ENCODE measurements at places on chromosomes 3 and 15. TPM values are rescaled to one million over a fixed set of nuclear protein-coding genes. Genes with fewer than 3 reads are reported as not detected.

The ERICH6 gene
- not detected for total RNA-seq

The KNG1 gene
- total RNA-seq = not detected

The CCNDBP1 gene
- total RNA-seq = 119 TPM

The UROC1 gene
- total RNA-seq = not detected

The CFAP91 gene
- not detected for total RNA-seq

The STRA6 gene
- not detected for total RNA-seq

The IQCH gene
- total RNA-seq = 2.4 TPM

The CHRM5 gene
- not detected for total RNA-seq

The FBXW12 gene
- total RNA-seq = not detected

The TIGIT gene
- 3.3 TPM for total RNA-seq

The SSUH2 gene
- total RNA-seq = 0.90 TPM

The IGF2BP2 gene
- 0.18 TPM for total RNA-seq

The TLR9 gene
- total RNA-seq = 26.5 TPM

The PRKAR2A gene
- total RNA-seq = 37.9 TPM

The OR5K2 gene
- total RNA-seq = not detected

The MST1R gene
- total RNA-seq = not detected

The CLDN1 gene
- not detected for total RNA-seq

The TTLL13 gene
- total RNA-seq = not detected

The ANXA2 gene
- 6.7 TPM for total RNA-seq

The ARGFX gene
- not detected for total RNA-seq

All from Karpas-422 (cell line).